ENCODE measurements at places on chromosomes 4 and X.

DNA sequence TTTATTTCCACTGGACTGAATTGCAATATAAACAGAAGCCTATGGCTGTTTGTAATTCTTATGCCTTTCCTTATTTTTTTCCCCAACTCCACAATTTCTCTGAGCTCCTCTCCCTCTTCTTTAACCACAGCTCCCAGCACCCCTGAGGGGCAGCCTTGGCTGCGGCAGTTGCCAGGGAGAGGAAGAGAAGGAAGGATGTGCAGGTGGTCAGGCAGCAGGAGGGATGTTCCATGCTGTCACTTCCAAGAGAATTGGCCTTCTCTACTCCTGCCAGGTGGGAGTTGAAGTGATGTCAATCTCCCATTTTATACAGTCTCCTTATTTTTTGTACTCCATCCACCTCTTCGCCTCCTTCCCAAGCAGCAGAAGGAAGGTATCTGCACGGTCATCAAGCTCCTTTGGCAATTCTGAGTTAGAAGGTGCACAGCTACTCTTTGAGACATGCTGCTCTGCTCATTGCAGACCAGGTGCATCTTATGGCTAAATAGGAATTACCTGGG is 343.3 kb upstream of the RPS6KA3 start:
- no peak for DNase-seq

GRCh38 chrX:115712484-115712883 is 151.5 kb downstream of the PLS3 start:
- DNase-seq, result no peak

DNA sequence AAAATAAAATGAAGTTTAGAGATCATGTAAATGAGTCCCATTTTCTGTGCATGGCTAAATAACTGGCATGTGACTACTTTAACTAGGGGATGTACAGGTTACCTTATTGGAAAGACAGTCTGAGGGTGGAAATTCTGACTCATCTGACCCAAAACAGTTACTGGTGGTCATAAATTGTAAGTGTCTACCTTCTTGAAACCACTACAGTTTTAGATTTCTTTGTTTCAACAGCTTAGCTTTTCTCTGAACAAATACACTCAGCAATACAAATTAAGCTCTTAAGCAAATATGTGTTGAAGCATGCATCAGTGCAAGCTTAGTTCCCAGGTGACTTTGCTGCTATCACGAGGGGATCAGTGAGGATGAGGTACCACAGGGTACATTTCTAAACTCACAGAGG is 60.7 kb upstream of the PGM2 start:
- DNase-seq, result no peak

- no peak for DNase-seq
Measured at GRCh38 chr4:139202991-139203390, 26.0 kb upstream of the ELF2 start.

GRCh38 chr4:94352996-94353395 is 10.4 kb upstream of the HPGDS start:
- no peak for DNase-seq

GRCh38 chrX:53160297-53160983 is 64.6 kb downstream of the KDM5C start:
- DNase-seq, result no peak

DNA sequence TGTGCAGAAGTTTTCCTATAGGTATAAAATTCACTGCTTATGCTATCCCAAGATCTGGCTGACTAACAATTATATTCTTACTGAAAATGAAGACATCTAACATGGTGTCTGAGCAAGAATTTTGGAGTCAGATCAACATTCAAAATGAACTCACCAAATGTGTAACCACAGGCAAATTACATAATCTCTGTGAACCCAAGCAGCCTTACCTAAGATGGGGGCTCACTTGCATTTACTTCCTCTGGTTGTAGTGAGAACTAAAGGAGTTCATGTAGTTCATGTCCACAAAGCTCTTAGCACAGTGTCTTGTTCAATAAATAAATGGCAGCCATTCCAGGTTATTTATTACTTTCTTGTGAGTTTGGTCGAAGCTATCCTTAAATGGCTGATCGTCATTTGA is 163.9 kb upstream of the LCORL start:
- no peak for DNase-seq

GRCh38 chr4:1448589-1449420 is 42.6 kb upstream of the NKX1-1 start:
- DNase-seq, result no peak

Measured in stimulated activated CD4-positive, alpha-beta T cell treated with anti-CD3 and anti-CD28 coated beads, Interleukin-1b, Interleukin-23, amount 100 ng/mL, for 24 hours (primary cell).